ENCODE measurements at places on chromosomes 13 and 19. TPM values are rescaled to one million over a fixed set of nuclear protein-coding genes. Genes with fewer than 3 reads are reported as not detected.

GRCh38 chr19:29682236-29682895 lies 17.1 kb downstream of the PLEKHF1 start:
- H3K27me3 ChIP-seq, result no peaks in the 10 kb centered on the region
- H3K4me1 ChIP-seq, result peaks cover 59% of the 10 kb centered on the region
- peaks cover 12% of the 10 kb centered on the region for H3K36me3 ChIP-seq
- DNase-seq, result no peak

The PLK5 gene
- total RNA-seq, result not detected

DNA sequence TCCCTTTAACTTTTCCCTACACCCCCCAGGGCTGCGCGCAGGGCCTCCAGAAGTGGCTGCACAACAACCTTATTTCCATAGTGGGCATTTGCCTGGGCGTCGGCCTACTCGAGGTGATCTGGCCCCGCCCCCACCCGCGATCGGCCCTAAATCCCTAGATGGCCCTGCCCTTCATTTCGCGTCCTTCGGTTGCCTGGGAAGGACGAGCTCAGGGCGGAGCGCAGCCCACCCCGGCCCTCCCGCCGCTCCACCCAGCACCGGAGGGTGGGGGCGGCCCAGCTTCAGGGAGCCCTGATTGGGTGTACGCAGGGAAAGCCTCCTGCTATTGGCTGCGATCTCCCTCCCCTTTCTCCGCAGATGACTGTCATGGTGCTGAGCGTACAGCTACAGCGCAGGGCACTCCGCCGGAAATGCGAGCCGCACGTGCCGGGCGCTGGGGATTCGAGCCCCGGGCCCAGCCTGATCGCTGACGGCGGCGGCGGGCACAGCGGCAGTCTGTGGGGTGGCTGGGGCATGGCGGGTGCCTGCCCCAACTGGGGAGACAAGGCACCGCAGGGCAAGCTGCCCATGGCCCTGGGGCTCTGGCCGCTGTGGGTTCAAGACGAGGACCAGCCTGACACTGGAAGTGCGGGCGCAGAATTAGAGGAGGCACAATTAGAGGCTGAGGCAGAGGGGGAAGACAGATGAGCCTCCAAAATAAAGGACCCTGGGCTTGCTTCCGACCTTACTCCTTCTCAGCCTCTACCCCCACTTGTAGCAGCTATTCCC lies 4.3 kb downstream of the CD37 start:
- peak overlapping the region; percentile 67 for H3K27ac ChIP-seq
- H3K36me3 ChIP-seq, result peaks cover 31% of the 10 kb centered on the region
- no peak for DNase-seq
- H3K4me1 ChIP-seq, result peaks cover 87% of the 10 kb centered on the region

DNA sequence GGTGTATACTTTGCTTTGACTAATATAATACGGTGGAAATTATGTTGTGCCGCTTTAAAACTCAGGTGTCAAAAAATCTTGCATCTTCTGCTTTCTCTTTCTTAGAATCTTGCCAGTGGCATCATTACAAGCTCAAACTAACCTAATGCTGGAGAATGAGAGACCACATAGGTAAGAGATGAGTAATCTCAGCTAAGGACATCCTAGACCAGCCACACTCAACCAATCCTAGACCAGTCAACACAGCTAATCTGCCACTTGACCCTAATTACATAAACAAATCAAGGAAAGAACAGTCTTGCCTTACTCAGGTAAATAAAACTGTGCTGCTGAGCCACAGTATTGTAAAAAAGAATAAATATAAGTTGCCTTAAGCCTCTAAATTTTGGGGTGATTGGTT lies 1323.9 kb upstream of the SPRY2 start:
- H3K27me3 ChIP-seq, result no peaks in the 10 kb centered on the region
- DNase-seq, result no peak
- H3K36me3 ChIP-seq, result no peaks in the 10 kb centered on the region
- H3K27ac ChIP-seq, result no peak overlapping the region
- no peak overlapping the region for H3K4me3 ChIP-seq

DNA sequence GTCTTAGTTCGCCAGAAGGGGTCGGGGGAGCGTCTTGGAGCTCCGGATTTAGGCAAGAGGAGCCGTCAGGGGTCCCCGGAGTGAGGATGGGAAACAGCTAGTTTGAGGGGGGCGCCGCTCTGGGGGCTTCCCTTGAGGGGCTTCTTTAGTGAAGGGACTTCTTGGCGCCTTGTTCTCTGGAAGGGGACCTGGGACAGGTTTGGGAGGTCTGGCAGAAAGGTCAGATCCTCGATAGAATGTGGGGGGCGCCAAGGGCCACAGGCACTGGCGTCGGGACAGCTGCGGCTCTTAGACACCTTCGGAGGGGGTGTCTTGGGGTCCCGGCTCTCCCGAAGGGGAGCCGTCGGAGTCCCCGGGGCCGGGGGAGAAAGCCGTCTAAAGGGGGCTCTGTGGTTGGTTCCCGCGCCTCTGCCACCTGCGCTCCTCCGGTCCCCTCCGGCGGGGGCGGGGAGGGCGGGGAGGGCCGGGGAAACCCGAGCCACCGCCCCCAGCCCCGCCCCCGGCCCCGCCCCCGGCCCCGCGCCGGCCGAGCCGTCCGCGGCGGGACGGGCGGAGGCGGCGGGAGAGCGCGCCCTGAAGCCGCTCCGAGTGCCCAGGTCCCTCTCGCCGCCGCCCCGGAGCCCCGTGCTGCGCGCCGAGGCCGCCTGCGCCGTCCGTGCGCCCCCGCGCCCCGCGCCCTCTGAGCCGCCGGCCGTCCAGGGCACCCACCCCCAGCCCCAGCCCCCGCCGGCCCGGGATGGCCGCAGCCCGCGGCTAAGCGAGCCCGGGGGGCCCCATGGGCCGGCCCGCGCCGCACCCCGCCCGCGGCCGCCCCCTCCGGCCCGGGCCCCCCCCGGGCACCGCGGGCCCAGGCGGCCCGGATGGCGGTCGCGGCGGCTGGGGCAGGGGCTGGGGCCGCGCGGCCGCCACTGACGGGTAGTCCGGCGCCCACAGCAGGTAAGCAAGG lies at the start of gene NRTN:
Gene NRTN (plus strand): TSS at position 552 of the 946 bp plus-strand sequence. CDS start 19,099 bp downstream, outside the sequence.
- DNase-seq, result no peak
- H3K4me1 ChIP-seq, result peaks cover 27% of the 10 kb centered on the region
- H3K4me3 ChIP-seq, result no peak within 1 kb of the TSS
- no peak within 1 kb of the TSS for H3K27ac ChIP-seq

The LILRA6 gene
- 2.1 TPM for total RNA-seq

DNA sequence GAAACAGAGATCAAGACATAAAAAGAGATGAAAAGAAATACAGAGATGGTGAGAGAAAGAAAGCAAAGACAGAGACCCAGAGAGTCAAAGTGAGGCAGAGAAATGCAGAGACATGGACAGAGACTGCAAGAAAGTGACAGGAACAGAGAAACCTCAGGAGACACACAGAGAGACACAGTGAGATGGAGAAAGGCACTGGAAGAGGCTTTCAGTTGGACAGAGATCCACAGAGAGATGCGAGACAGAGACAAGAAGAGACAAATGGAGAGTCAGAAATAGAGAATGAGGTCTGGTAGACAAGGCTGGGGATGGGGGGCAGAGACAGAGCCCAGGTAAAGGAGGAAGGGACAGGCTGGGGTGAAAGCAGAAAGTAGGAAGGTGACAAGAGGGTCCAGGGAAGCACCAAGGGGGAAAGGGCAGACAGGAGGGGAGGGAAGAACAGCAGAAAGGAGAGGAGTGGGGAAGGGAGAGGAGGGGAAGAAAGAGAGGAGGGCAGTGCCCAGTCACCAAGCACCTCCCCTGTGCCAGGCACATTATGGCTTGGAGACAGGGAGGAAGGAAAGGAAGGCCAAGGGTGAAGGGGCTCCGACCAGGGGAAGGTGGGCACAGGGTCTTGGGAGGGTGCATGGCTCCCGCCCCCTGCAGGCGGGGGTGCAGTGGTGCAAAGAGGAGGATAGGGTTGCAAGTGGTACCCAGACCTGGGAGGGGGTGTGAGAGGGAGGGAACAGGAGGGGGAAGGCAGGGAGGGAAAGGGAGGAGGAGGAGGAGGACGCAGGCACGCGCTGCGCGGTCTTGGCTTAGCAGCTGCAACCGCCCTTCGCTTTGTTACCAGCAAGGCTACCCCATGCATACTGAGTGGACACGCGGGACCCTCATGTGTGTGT lies 38.4 kb downstream of the DEDD2 start:
- DNase-seq, result peak; percentile 57
- no peak overlapping the region for H3K4me3 ChIP-seq
- H3K27me3 ChIP-seq, result peaks cover 36% of the 10 kb centered on the region
- H3K4me1 ChIP-seq, result peaks cover 31% of the 10 kb centered on the region
- H3K36me3 ChIP-seq, result no peaks in the 10 kb centered on the region

- no peaks in the 10 kb centered on the region for H3K36me3 ChIP-seq
- H3K27me3 ChIP-seq, result no peaks in the 10 kb centered on the region
- no peak for DNase-seq
- peaks cover 57% of the 10 kb centered on the region for H3K4me1 ChIP-seq
- H3K4me3 ChIP-seq, result no peak overlapping the region
Observed at GRCh38 chr19:14002571-14003250, 3.4 kb downstream of the RFX1 start.

DNA sequence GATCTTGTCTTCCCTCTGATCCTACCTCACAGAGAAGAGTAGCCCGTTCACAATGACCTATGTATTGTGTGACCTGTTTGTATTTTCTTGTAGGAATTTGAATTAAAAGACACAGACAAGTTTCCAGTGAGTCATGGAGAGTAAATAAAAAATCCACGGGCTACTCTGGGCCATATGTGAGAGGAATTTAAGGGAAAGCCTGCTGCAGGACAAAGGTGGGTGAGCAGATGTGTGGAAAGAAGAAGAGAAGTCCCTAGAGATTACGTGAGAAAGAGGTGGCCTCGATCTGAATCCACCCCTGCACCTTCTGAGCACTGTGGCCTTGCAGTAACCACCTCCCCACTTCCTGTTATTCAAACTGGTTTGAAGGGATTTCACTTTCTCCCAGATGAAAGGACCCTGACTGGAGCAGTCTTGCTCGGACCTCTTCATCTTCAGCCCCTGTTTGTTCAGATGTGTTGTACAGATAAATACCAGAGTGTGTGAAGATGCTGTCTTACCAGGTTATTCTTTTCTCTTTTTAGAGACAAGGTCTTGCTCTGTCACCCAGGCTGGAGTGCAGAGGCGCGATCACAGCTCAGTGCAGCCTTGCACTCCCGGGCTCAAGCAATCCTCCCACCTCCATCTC lies 205.4 kb downstream of the PDS5B start:
- no peak overlapping the region for H3K4me3 ChIP-seq
- no peaks in the 10 kb centered on the region for H3K36me3 ChIP-seq
- peaks cover 13% of the 10 kb centered on the region for H3K4me1 ChIP-seq

The RFPL4AL1 gene
- total RNA-seq, result not detected

DNA sequence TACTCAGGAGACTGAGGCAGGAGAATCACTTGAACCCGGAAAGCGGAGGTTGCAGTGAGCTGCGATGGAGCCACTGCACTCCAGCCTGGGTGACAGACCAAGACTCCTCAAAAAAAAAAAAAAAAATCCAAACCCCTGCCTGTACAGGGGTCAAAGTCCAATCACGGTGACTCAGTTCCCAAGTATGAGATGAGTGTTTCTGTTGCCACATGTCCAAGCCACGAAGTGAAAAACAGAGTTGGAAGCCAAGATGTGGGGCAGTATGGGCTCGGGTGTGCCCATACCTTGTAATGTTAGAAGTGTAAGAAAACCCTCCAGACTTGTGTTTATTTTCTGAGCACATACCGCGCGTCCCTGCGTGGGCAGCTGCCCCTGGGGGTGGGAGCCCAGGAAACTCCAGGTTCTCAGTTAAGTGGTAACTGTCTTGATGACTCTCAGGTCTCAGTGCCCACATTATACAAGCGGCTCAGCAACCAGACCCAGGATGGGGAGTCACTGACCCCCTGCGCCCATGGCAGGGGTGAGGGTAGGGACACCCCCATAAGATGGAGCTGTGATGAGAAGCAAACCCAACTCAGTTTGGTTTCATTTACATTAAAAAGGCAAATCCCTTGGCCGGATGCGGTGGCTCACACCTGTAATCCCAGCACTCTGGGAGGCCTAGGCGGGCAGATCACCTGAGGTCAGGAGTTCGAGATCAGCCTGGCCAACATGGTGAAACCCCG lies 1.2 kb upstream of the GPX4 start:
- no peaks in the 10 kb centered on the region for H3K27me3 ChIP-seq
- peaks cover 60% of the 10 kb centered on the region for H3K4me1 ChIP-seq
- H3K4me3 ChIP-seq, result no peak overlapping the region
- H3K36me3 ChIP-seq, result peaks cover 9% of the 10 kb centered on the region
- H3K27ac ChIP-seq, result peak overlapping the region; percentile 57
- DNase-seq, result peak; percentile 53

- H3K36me3 ChIP-seq, result peaks cover 54% of the 10 kb centered on the region
- DNase-seq, result no peak
- H3K27me3 ChIP-seq, result no peaks in the 10 kb centered on the region
Observed at GRCh38 chr19:1274852-1275259, 474 bp upstream of the FAM174C start.

The CYP2A7 gene
- not detected for total RNA-seq

The BRSK1 gene
- 6.0 TPM for total RNA-seq

The TFDP1 gene
- 44.3 TPM for total RNA-seq

GRCh38 chr19:43798546-43799409 lies 3.5 kb downstream of the LYPD5 start:
- H3K27me3 ChIP-seq, result no peaks in the 10 kb centered on the region
- H3K36me3 ChIP-seq, result no peaks in the 10 kb centered on the region
- peak overlapping the region; percentile 38 for H3K4me3 ChIP-seq
- H3K4me1 ChIP-seq, result peaks cover 9% of the 10 kb centered on the region

The C1QTNF9 gene
- total RNA-seq, result 0.25 TPM

The NXNL1 gene
- not detected for total RNA-seq

The ZNF564 gene
- 23.3 TPM for total RNA-seq

The RFX1 gene
- 31.8 TPM for total RNA-seq

DNA sequence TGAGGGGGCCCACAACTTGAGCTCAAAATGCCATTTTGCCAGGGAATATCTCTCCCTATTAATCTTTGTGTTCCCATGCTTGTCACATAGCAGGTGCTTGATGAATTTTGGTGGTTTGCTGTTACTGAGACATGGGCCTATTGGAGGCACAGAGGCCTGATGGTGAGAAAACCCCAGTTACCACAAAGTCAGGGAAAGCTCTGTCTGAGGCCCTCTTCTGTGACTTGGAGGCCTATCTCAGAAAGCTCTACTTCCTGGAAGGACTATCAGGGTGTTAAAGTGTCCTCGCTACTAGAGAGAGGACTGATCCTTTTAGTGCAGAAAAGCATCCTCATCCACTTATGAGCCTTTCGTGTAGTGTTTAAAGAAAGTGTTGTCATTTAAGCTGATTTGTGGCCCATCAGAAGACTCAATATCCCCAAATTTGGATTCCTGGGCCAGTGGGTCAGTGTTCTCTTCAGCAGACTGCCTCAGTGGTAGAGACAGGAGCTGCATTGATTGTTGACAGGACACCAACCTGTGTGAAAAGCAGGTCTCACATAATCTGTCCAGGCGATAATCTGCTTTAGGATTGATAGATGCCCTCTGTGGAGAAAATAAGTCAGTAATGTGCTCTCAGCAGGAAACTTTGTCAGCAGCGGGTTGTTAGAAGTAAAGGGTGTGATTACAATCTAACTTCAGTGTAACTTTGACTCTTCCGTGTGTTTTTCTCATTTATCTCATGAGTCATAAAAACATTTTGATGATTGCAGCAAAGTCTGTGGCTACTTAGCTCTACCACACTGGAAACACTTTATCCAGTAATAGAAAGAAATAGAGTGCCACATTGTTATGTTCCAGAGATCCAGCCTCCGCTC lies 121.0 kb downstream of the AKAP11 start:
- no peak for DNase-seq
- no peaks in the 10 kb centered on the region for H3K27me3 ChIP-seq
- H3K4me1 ChIP-seq, result peaks cover 50% of the 10 kb centered on the region
- H3K27ac ChIP-seq, result peak overlapping the region; percentile 75

The DDA1 gene
- total RNA-seq, result 42.5 TPM

- no peaks in the 10 kb centered on the region for H3K27me3 ChIP-seq
- no peak for DNase-seq
- H3K4me1 ChIP-seq, result peaks cover 46% of the 10 kb centered on the region
- no peak overlapping the region for H3K4me3 ChIP-seq
Observed at GRCh38 chr19:45253396-45254027, 2.4 kb downstream of the MARK4 start.
